Gastrocnemius medialis (tissue), 4 donors: ENCODE measurements at places on chromosomes 11 and 22. TPM values are rescaled to one million over a fixed set of nuclear protein-coding genes. Genes with fewer than 3 reads are reported as not detected.

Gene ACER3
- 1.1 TPM for total RNA-seq

Gene PKNOX2
- total RNA-seq, result 3.7 TPM

Gene TPST2
- total RNA-seq, result 62.6 TPM

Gene LRRC51
- 4.4 TPM for total RNA-seq
